ENCODE measurements at places on chromosomes 7 and 10. TPM values are rescaled to one million over a fixed set of nuclear protein-coding genes. Genes with fewer than 3 reads are reported as not detected.

DNA sequence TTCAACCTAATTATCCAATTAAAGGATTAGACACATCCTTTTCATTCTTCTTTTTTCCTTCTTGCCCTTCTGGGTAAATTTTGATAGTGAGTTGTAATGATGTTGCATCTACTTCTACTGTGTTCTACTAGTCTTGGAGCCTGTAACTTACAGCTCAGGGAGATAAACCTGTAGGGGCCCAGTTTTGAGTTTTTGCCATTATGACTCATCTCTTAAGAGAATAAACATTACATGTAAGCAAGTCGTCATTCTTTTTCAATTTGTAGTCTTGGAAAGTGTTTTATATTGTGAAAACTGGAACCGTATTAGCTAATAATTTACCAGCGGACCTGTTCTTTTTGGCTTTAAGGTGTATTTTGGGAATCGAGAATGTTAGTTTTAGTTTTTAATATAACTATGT lies 89.7 kb upstream of the RPA3 start:
- no peaks in the 10 kb centered on the region for H3K27me3 ChIP-seq
- H3K4me1 ChIP-seq: no peaks in the 10 kb centered on the region
- H3K27ac ChIP-seq: no peak overlapping the region
- DNase-seq: no peak
- no peaks in the 10 kb centered on the region for H3K36me3 ChIP-seq

Gene OR6V1
- total RNA-seq: not detected

DNA sequence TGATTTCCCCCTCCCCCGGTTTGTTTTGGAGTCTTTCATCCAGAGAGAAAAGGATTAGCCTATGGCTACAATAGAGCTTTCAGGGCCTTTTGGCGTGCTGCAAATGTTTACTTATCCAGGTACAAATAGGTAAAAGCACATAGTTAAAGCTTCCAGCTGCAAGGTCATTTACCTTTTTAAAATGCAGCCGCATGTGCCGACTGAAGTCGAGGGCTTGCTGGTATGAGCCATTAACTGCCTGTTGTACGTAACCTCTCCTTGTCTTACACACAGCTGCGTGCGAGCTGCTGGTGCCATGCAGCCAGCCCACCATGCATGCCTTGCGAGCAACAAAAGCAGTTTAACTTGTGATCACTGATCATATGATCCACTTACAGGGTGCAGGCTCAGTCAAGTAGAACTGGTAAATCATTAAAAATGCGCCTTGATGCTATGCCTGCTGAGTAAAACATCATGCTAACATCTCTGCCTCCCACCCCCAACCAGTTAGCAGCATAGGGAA lies 866.4 kb downstream of the LRMDA start:
- H3K27me3 ChIP-seq: no peaks in the 10 kb centered on the region
- H3K36me3 ChIP-seq: no peaks in the 10 kb centered on the region
- DNase-seq: no peak
- peaks cover 11% of the 10 kb centered on the region for H3K4me1 ChIP-seq
- no peak overlapping the region for H3K27ac ChIP-seq
- no peak overlapping the region for H3K4me3 ChIP-seq

DNA sequence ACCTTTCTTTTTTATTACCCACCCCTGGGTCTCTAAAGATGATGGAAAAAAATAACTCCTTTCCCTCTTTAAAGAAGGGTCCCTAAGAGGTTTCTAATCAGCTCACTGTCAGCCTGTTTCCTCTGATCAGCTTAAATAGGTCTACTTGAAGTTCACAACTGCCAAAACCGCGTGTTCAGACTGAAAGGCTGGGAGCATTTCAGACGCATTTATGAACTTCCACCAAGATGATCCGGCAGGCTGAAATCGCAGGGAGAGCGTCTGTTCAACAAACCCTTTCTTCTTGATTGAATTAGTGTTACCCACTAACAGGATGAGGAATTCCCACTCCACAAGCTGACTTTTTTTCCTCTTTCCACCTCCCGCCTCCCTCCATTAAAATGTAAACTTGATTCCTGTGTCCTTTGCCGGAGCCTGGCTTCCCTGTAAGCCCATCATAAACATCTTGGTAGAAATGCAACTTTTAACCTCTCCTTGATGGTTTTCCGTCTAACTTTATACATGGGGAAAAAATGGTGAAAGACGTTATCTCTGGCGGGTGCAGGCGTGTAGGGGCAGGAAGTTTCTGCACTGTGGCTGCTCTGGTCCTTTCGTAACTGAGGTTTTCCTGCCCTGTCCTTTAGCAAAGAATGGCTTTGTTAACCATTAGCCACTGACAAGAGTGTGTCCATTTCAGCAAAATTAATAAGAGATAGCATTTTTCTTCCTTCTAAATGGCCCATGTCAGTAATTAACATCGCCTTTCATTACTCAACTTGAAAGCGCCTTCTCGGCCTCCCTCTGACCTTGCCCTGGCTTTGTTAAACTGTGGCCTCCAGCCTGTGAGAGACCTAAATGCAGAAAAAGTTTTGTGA lies 130.7 kb downstream of the BAMBI start:
- no peaks in the 10 kb centered on the region for H3K27me3 ChIP-seq
- DNase-seq: no peak
- peaks cover 19% of the 10 kb centered on the region for H3K4me1 ChIP-seq
- H3K27ac ChIP-seq: peak overlapping the region; percentile 44

- no peak for DNase-seq
- no peak overlapping the region for H3K27ac ChIP-seq
- H3K36me3 ChIP-seq: no peaks in the 10 kb centered on the region
- H3K27me3 ChIP-seq: no peaks in the 10 kb centered on the region
These were observed 60.0 kb upstream of the KLF14 start for GRCh38 chr7:130793855-130794618.

Gene NACAD
- total RNA-seq: 3.2 TPM

- H3K27ac ChIP-seq: no peak overlapping the region
- H3K36me3 ChIP-seq: no peaks in the 10 kb centered on the region
- DNase-seq: no peak
- H3K4me3 ChIP-seq: no peak overlapping the region
- no peaks in the 10 kb centered on the region for H3K27me3 ChIP-seq
These were observed 7.2 kb downstream of the ADAMTS14 start for GRCh38 chr10:70679498-70679897.

- no peaks in the 10 kb centered on the region for H3K27me3 ChIP-seq
- no peaks in the 10 kb centered on the region for H3K4me1 ChIP-seq
- H3K27ac ChIP-seq: no peak overlapping the region
- no peak for DNase-seq
- H3K36me3 ChIP-seq: no peaks in the 10 kb centered on the region
These were observed 1065.6 kb downstream of the KCNMA1 start for GRCh38 chr10:76572021-76572420.

DNA sequence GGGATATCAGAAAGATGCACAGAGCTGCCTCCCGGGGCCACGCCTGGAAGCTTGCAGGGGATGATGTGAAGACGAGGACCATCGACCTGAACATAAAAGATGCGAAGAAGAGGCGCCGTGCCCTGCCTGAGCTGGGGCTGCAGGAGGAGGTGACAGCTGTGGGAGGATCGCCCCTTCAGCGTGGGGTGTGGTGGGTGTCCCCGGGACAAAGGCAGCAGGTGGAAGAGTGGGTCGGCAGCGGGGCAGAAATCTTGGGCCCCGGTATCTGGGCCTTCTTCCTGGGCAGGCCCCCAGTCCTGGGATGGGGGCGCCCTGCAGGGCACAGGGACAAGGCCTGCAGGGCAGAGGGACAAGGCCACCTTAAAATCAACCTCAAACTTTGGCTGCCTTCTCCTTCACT lies 134.9 kb downstream of the OR13A1 start:
- peak overlapping the region; percentile 31 for H3K27ac ChIP-seq
- H3K4me3 ChIP-seq: no peak overlapping the region
- H3K36me3 ChIP-seq: no peaks in the 10 kb centered on the region
- no peaks in the 10 kb centered on the region for H3K4me1 ChIP-seq
- no peak for DNase-seq
- H3K27me3 ChIP-seq: no peaks in the 10 kb centered on the region

DNA sequence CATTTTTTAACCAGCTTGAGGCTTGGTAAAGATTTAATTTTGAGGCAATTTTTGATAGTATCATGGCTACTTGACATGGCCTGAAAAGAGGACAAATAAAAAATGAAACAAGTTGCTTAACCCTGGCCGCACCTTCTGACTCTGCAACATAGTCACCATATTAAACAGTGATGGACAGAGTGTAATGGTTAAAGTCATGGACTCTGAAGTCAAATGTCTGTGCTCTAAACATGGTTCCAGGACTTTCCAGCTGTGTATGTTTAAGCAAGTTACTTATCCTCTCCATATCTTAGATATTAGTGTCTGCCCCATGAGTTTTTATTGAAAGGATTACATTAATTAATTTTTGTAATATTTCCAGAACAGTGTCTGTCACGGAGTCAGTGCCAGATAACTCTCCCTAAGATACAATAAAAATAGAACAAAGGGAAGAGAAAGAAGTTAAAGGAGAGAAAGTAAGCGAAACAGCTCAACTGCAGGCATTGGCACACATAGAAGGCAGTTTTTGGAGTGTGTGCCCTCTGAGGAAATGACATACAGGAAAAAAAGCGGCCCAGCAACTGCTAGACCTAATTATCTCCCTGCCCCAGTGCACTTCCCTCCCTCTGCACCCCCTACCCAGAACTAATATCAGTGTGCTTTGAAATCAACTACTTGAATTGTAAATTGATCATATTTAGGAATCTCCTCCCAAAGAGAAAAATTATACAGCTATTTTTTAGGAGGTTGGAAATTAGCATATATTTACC lies 65.3 kb downstream of the MACC1 start:
- no peaks in the 10 kb centered on the region for H3K4me1 ChIP-seq
- no peak overlapping the region for H3K4me3 ChIP-seq
- H3K27ac ChIP-seq: peak overlapping the region; percentile 73
- no peaks in the 10 kb centered on the region for H3K27me3 ChIP-seq

GRCh38 chr7:14403587-14403986 lies 414.1 kb upstream of the ETV1 start:
- H3K36me3 ChIP-seq: no peaks in the 10 kb centered on the region
- no peak overlapping the region for H3K27ac ChIP-seq
- H3K27me3 ChIP-seq: no peaks in the 10 kb centered on the region
- no peak overlapping the region for H3K4me3 ChIP-seq
- DNase-seq: no peak

Gene CHST15
- 42.5 TPM for total RNA-seq

Gene LDB1
- total RNA-seq: 78.7 TPM

Gene SFRP5
- 24.6 TPM for total RNA-seq

Gene CPED1
- 79.6 TPM for total RNA-seq

- DNase-seq: no peak
- H3K4me1 ChIP-seq: no peaks in the 10 kb centered on the region
- H3K27ac ChIP-seq: no peak overlapping the region
- no peak overlapping the region for H3K4me3 ChIP-seq
- H3K36me3 ChIP-seq: no peaks in the 10 kb centered on the region
These were observed 152.0 kb upstream of the LRGUK start for GRCh38 chr7:133975130-133975529.

Gene KIAA1217
- total RNA-seq: 11.4 TPM

Gene LIPJ
- total RNA-seq: not detected

- H3K36me3 ChIP-seq: no peaks in the 10 kb centered on the region
- DNase-seq: no peak
- no peak overlapping the region for H3K27ac ChIP-seq
- H3K4me3 ChIP-seq: no peak overlapping the region
These were observed 126.4 kb downstream of the DNAJB6 start for GRCh38 chr7:157463245-157463644.

GRCh38 chr10:3034616-3035015 lies 32.7 kb upstream of the PFKP start:
- H3K4me3 ChIP-seq: no peak overlapping the region
- H3K4me1 ChIP-seq: no peaks in the 10 kb centered on the region
- no peaks in the 10 kb centered on the region for H3K36me3 ChIP-seq
- no peaks in the 10 kb centered on the region for H3K27me3 ChIP-seq
- H3K27ac ChIP-seq: no peak overlapping the region

GRCh38 chr10:33434933-33435332 lies 100.5 kb upstream of the NRP1 start:
- H3K36me3 ChIP-seq: no peaks in the 10 kb centered on the region
- no peak for DNase-seq
- no peak overlapping the region for H3K27ac ChIP-seq
- H3K4me1 ChIP-seq: no peaks in the 10 kb centered on the region

Gene MEIG1
- total RNA-seq: not detected

DNA sequence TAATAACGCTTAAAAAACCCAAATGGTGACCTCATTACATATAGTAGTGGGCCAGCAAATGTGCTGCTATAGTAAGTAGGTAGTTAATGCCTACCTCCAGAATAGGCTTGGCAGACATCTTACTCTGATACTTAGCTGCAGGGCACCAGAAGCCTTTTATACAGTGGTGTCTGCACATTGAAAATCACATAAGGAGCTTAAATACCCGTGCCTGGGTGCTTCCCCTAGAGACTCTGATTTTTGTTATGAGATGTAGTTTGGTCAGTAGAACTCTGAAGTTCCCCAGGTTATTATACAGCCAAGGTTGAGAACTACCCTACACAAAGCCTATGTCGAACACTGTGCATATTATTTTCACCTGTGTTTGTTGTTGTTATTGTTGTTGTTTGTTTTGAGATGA lies 47.2 kb downstream of the ANKIB1 start:
- no peak for DNase-seq
- H3K27me3 ChIP-seq: no peaks in the 10 kb centered on the region
- no peaks in the 10 kb centered on the region for H3K36me3 ChIP-seq
- peaks cover 25% of the 10 kb centered on the region for H3K4me1 ChIP-seq
- no peak overlapping the region for H3K4me3 ChIP-seq

- DNase-seq: no peak
- no peaks in the 10 kb centered on the region for H3K27me3 ChIP-seq
- no peak overlapping the region for H3K27ac ChIP-seq
- H3K36me3 ChIP-seq: no peaks in the 10 kb centered on the region
- H3K4me1 ChIP-seq: no peaks in the 10 kb centered on the region
- no peak overlapping the region for H3K4me3 ChIP-seq
These were observed 319.7 kb upstream of the GHITM start for GRCh38 chr10:83819609-83820008.

DNA sequence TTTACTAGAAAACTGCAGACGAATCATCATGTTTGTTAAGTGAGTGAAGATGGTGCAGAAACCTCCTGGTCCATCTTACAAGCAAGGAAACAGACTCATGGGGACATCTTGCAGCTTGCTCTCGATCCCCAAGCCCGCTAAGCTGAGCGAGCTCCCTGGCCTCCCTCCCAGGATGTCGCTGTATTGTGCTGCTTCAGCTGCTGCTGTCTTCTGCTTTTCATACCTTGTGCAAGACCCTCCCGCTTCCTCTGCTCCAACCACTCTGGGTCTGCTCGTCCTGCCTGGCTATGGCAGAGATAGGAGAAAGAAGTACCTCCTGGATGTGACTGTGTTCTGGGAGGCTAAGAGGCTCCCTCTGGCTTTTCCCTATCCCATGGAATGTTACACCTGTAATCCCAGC lies 285.2 kb upstream of the FZD8 start:
- H3K4me1 ChIP-seq: no peaks in the 10 kb centered on the region
- no peaks in the 10 kb centered on the region for H3K27me3 ChIP-seq
- H3K27ac ChIP-seq: no peak overlapping the region
- H3K36me3 ChIP-seq: no peaks in the 10 kb centered on the region
- no peak overlapping the region for H3K4me3 ChIP-seq

Gene LRRC18
- not detected for total RNA-seq

Gene EGR2
- 1.7 TPM for total RNA-seq

DNA sequence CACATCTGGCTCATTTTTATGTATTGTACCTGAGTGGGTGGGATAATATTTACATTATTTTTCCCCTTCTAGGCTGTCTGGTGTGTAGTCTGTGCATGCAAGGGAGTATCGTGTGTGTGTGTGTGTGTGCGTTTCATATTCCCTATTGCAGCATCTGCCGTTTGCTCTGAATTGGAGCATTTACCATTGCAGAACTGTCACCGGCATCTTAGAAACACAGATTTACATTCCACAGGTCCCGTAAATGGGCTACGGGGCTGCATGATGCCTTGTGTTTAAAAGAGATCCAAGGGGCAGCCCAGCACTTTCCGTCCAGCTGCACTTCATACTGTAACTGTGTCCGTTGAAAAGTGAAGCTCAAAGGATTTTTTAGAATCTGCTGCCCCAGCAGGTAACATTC lies 167.1 kb upstream of the KIAA1217 start:
- no peak overlapping the region for H3K4me3 ChIP-seq
- H3K36me3 ChIP-seq: no peaks in the 10 kb centered on the region
- no peak for DNase-seq
- no peaks in the 10 kb centered on the region for H3K4me1 ChIP-seq
